ENCODE measurements at places on chromosomes 12 and 14. TPM values are rescaled to one million over a fixed set of nuclear protein-coding genes. Genes with fewer than 3 reads are reported as not detected.

DNA sequence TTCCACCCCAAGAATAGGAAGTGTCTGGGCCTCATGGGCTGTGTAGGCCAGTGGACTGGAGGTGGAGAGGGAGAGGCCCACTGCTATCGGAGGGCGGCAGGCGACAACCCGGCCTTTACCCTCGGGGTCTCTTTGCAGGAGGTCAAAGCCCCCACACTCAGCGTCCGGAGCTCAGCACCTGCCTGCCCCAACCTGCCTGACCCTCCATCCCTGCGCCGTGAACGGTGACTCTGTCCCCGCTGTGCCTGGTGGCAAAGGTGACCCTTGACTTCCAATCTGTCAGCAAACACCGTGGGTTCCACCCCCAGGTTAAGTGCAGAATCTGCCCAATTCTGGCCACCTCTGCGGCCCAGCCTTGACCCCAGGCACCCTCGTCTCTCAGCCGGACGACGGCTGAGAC lies 15.7 kb upstream of the GALNT9 start:
- no peak for DNase-seq

PELI2 gene
- 6.5 TPM for polyA plus RNA-seq

DNA sequence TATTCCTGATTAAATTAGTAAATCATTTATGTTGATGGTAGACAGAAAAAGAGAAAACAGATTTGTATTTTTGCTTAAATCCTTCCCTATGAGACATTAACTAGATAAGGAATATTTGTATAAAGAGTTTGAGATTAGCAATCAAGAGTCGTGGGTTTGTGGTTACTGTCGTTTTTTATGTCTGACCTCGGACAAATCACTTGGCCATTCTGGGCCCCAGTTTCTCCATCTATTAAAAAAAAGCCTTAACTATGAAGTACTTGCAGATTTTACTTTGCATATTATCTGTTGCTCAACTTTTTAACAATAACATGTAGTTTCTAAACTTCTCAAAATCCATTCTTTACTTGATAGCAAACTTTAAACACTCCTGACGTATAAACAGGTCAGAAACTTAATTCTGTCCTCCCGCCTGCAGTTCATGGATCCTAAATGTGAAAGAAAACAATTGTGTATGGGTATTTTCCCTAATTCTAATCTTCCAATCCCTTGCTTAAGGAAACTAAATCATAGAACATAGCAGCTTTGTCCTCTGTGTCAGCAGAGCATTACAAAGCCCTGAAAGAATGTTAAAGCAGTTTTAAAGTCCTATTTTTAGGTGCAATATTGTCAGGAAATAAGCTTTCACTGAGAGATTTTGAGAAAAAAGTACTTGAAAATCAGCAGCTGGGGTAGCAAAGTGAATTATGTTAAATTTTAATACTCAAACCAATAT lies 118.2 kb downstream of the GPR135 start:
- DNase-seq, result no peak

KLRC3 gene
- 0.32 TPM for polyA plus RNA-seq

NPFF gene
- 0.91 TPM for polyA plus RNA-seq

SUPT16H gene
- 70.7 TPM for polyA plus RNA-seq

DNA sequence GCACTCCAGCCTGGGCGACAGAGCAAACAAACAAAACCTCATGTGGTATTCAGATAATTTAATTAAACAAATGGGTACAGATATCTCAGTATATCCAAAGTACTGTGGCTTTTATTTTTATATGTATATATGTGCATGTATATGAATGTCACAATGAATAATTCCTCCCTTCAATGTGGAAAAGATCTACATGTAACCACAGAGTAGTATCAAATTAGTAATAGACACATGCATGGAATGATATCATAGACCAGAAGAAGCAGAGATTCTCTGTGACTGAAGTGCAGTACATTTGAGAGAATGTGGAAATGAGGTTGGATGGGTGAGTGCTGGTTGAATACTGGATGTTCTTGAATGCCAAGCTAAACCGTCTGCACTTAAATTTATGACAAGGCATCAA lies 222.9 kb downstream of the CPNE8 start:
- no peak for DNase-seq

DNA sequence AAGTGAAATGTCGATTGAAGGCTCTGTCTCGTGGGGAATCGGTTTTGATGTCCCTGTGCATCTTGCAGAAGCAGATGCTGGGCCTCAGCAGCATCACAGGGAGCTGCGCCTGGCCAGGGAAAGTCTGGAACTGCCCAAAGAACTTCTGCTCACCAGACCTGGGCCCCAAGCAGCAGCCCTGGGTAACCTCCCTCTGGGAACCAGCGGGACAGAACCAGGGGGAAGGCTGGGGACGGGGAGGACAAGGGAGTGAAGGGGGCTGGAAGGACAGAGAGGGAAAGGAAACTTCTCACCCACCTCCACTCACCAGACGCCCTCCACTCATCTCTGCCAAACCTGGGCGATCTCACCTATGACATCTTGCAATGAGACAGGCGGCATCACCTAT lies 26.8 kb upstream of the C14orf180 start:
- DNase-seq, result no peak

GRCh38 chr14:69635981-69636639 lies 24.7 kb downstream of the SUSD6 start:
- no peak for DNase-seq
